ENCODE measurements at places on chromosomes 5 and 9. TPM values are rescaled to one million over a fixed set of nuclear protein-coding genes. Genes with fewer than 3 reads are reported as not detected.

GRCh38 chr5:75108931-75109596 lies 56.7 kb upstream of the GCNT4 start:
- no peak for DNase-seq

GRCh38 chr9:128689820-128690683 lies 1.0 kb downstream of the SET start:
- no peak for DNase-seq

DNA sequence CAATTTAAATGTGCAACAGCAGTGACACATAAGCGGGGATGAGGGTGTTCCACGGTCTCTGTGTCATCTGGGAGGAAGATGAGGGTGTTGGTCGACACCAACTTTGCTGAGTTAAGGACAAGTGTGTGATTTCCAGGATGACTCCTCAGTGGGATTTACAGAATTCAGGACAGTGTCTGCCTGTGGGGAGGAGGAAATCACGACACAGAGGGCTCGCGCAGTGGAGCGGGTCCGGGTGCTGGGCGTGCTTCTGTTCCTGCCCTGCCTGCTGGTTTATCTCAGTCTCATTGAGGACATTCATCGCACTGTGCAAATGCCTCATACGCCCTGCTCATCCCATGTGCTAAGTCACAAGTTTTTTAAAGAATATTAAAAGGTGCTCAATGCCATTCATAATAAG lies 73.7 kb upstream of the ADAMTS2 start:
- no peak for DNase-seq

- peak; percentile 19 for DNase-seq
Measured at GRCh38 chr5:58410441-58410840, 49.4 kb downstream of the PLK2 start.

GRCh38 chr9:5800969-5801738 lies 31.8 kb downstream of the ERMP1 start:
- DNase-seq, result no peak

GRCh38 chr9:92257327-92257726 lies 36.2 kb downstream of the IARS1 start:
- no peak for DNase-seq

- no peak for DNase-seq
Measured at GRCh38 chr9:137448602-137448962, 7.4 kb upstream of the ENTPD8 start.

DNA sequence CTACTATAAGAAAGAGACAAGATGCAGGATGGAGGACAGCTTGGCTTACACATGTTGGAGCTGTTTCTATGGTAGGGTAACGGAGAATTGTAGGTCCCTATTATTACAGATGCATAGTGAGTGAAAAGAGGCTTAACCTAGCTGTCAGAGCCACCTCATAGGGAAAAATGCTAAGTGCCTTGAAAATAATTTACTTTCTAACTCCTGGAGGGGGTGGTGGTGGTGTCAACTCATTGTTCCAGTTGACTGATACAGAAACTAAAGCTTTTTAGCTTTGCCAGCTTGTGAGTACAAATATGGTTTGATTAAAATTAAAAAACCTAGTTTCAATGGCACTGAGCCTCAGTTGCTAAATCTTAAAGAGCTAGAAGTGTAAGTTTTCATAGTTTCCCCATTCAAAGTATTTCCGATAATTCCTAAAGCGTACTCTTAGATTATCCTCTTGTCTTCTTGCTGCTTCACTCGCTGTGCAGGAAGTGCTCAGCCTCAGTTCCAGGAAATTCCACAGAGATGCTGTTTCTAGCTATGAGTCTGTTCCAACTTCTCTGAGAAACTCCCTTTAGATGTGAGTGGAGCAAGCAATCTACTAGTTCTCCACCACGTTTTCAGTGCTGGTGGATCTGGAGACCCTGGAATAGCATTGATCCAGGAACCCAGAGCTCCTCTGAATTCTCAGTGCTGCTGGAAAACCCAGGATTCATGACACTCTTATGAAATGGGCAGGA lies 265.2 kb downstream of the DMAC1 start:
- DNase-seq, result no peak

- peak; percentile 6 for DNase-seq
Measured at GRCh38 chr5:120655828-120656435, 191.8 kb downstream of the PRR16 start.

DNA sequence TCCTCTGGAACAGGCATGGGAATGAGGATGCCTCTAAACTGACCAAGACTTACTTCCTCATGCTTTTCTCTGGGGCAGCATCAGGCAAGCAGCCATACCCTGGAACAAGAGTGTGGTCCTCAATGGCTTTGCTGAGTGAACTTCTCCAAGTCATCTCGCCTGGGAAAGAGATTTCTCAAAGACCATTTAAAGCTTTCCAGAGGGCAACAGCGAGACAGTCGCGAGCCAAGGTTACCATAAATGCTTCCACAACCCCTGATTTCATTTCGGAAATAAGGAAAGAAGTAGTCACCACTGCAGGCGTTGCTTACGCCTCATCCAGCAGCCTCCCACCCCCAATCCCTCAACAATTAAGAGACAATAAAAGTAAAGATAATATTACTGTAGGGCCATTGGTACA lies 1.1 kb upstream of the SNCAIP start:
- DNase-seq, result no peak

Gene PCDHGC4
- polyA plus RNA-seq, result 2.9 TPM

Gene ZFP37
- polyA plus RNA-seq, result 12.9 TPM

Gene ADGRD2
- 0.17 TPM for polyA plus RNA-seq

Gene ANKRD34B
- 0.21 TPM for polyA plus RNA-seq

Gene FOXD4L3
- polyA plus RNA-seq, result not detected

Gene CLPTM1L
- 141 TPM for polyA plus RNA-seq

Gene PPP2R2B
- polyA plus RNA-seq, result 12.5 TPM
